ENCODE measurements at places on chromosomes 2 and 18.
A peak's percentile ranks its signal among the peaks of the same experiment; 100 is the strongest.

- no peak for DNase-seq
Measured at GRCh38 chr2:71830497-71831192, 317.0 kb downstream of the CYP26B1 start.

DNA sequence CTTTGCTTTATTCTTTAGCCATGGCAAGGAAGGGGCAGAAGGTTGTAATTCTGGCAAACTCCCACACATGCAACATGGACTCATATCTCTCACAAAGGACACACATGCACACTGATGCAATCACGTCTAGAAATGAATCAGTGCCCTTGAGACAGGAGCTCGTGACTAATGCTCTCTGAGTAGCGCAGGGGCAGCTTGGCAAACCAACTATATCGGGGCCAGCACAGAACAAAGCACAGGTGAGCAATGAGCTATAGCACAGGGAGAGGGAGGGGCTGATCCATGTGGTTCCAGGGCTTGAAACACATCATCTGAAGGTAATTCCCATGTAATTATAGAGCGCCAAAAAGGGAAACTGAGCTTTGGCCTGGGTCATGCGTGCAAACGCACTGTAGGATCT lies 165.2 kb upstream of the KLF7 start:
- DNase-seq: no peak

- no peak for DNase-seq
Measured at GRCh38 chr18:69947361-69948133, at the start of gene CD226. CD226 (minus strand) TSS chr18:69947873; CDS start chr18:69947406, 467 bp downstream.

- DNase-seq: no peak
Measured at GRCh38 chr2:40106061-40106460, 327.0 kb upstream of the THUMPD2 start.

DNA sequence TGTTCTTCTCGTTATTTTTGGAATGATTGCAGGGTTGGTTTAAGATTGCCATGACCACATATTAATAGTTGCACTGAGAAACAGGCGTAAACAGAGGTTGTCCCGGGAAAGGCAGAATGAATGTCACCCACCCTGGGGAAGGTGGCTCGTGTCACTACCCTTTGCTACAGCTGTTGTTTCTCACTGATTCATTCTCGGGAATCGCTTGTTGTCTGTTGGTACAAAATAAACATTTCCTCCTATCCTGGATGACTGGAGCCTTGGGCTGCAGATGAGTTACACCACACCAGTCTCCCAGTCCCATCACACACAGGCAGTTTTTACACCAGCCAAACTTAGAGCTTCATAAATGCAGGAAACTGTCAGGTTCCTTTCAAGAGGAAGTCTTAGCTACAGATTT lies 216.7 kb downstream of the GBX2 start:
- no peak for DNase-seq

GRCh38 chr2:63846487-63846886 lies 4.8 kb downstream of the UGP2 start:
- DNase-seq: no peak

DNA sequence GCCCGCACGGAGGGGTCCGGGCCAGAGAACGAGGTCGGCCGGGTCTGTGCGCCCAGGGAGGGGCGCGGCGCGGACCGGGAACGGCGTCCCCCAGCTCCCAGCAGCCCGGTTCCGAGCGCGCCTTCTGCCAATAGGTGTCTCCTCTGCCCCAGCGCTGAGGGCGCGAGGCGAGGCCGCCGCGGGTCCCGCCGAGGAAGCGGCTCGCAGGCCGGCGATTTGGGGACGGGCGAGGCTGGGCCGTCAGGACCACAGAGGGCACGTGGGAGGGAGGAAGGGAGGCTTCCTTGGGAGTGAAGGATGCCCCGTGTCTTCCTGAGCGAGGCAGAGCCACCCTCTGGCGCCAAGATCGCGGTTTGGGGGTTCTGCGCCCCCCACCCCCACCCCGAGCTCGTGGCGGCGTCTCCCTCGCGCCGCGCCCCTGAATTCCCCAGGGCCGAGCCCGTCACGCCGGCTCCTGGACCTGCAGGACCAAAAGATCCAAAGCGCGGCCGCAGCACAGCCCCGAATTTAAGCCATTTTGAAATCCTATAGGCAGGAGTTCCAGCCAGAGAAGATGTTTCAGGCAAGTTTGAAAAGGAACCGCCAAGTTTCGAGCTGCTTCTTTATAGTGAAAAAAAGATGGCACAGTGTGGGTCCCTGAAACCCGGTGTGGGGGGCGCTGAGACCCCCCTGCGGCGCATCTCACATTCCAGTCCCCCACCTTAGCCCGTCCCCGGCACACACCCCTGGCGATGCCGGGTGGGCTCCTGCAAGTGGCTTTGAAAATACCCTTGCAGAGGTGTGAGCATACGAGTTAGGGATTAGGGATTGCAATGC lies 909 bp downstream of the NFATC1 start:
- no peak for DNase-seq

DNA sequence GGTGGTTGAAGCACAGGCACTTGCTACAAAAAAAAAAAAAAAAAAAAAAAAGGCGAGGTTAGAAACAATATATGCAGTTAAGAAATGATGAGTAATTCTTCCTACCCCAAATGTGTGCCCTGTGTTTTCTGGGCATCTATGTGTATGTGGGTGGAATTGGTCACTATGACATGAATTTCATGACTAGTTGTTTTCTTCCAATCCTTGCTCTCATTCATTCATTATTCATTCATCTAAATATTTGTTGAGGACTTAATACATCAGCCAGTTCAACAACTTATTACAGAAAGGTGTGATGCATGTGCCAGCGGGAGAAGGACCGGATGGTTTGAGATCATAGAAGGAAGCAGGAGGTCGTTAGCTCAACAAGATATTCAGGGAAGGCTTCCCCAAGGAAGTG lies 8.3 kb upstream of the EGR4 start:
- no peak for DNase-seq

DNA sequence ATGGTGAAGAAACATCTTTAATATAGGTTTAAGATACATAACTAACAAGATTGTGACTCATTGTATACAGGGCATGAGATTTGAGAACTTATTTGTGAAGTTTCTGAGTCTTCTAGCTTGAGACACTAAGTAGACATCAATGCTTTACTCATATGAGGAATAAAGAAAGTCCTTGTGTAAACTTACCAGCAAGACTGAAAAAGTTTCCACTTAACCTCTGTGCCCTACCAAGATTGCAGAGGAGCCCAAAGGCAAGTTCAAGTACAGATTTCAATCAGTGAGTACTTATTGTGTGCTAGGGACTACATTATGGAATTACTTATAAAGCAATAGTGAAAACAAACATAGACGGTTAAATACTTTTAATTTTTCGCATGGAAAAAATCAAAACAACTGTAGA lies 1041.2 kb upstream of the CELF4 start:
- no peak for DNase-seq

- no peak for DNase-seq
Measured at GRCh38 chr2:121387591-121388325, 102.8 kb upstream of the TFCP2L1 start.

- peak; percentile 58 for DNase-seq
Measured at GRCh38 chr2:222952204-222952603, 91.4 kb downstream of the ACSL3 start.

Measured in NCI-H1417 (cell line).